ENCODE measurements at places on chromosomes 11 and 22.
A peak's percentile ranks its signal among the peaks of the same experiment; 100 is the strongest.

- peak; percentile 64 for DNase-seq
Observed at GRCh38 chr11:118705111-118705741, 25.8 kb upstream of the TREH start.

DNA sequence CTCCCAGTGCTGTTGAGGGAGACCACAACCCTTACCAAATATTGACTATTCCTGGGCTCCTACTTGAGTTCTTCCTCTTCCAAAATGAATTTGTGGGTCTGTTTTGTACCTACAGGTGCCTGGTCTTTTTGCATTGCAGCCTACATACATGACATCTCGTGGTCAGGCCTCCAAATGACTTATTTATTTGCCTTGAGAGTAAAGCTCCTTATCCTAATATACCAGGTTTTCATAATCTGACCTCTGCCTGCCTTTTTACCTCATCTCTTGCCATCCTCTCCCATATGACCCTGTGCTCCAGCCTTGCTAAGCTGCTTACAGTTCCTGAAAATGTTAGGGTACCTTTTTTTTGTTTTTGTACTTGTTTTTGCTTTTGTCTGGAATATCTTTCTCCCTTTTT is 130.4 kb downstream of the UVRAG start:
- no peak for DNase-seq

DNA sequence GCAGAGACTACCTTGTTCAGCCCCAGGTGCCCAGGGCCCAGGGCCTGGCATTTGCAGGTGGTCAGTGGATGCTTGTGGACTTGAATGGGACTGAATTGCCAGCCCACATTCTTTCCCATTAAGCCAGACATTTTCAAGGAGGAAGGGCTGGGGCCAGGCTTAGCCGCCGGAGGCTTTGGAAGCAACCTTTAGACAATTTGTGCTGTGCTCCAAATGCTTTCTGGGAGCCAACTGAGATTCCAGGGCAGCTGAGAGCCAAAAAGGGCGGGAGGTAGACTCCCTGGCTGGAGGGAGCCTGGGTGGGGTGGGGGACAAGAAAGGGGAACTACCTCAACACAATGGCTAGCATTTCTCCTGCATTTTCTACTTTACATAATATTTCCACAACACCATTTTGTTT is 54.8 kb upstream of the TIMP3 start:
- DNase-seq = no peak

DNA sequence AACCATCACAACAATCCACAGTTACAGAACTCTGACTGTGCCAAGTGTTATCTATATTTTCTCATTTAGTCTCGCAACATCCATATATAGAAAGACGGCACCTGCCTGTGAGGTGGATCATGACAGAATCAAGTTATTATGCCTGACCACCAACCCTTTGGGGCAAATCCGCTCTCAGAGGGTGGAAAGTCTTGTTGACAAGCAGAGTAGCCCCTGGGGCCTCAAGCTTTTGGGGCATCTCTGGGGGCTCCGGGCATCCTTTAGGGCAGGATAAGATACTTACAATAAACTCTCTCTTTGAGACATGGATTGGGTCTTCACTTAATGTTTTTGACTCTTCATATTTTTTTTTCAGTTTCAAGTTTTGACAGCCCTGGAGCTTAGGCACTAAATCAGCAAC is 150.5 kb upstream of the NAV2 start:
- DNase-seq = no peak

DNA sequence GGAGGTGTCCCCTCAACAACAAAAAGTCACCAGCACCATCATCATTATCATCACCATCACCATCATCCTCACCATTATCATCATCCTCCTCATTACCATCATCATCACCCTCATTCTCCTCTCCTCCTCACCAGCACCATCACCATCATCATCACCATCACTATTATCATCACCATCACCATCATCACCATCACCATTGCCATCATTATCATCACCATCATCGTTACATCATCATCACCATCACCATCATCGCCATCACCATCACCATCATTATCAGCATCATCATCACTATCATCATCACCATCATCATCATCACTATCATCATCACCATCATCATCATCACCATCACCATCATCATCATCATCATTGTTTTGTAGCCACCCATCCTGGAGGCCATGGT is 212.6 kb downstream of the MN1 start:
- DNase-seq = no peak

DNA sequence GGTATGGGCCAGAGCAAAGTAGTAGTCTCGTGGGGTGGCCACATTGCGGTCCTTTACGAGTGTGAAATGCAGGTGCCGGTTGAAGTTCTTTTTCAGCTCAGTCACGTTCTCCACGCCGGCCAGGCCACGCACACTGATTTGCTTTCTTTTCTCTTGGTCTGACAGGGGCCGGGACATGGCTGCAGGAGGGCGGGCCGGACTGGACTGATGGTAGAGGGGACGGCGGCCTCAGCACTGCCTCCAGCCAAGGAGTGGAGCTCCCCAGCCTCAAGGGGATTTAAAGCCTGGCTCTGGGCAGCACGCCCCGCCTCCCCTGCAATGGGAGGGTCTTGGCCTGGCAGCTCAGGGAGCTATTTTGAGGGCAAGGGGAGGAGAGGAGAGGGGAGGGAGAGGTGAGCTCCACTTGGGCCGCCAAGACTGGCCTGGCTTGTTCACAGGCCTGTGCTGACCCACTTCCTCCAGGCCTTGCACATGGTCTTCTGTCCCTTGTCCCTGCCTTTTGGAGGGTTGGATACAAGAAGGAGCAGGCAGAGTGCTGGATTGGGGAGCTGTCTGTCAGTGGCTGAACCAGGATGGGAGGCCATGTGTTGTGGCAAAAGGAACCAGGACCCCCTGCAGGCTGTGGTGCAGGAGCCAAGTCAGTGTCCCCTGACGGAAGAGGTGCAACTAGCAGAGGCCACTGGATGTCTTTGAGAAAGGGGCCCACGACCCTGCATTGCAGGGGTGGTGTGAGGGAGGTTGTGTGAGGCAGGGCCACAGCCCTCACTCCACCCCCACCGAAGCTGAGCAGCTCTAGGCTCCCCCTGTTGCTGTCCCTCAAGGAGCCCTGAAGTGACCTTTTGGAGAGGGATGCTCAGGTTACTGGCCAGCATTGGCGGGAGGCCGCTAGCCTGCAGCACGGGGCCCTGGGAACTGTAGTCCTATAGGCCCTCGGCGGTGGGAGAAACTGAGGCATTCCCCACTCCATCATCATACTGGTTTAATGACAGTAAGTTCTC is at the start of gene PYGM:
PYGM (minus strand) TSS at position 253 of the 998 bp plus-strand sequence; CDS start at position 177, 76 bp downstream.
- no peak for DNase-seq

- no peak for DNase-seq
Observed at GRCh38 chr11:23539556-23539955, 679.3 kb upstream of the CCDC179 start.

GRCh38 chr11:105381941-105382340 is 227.9 kb upstream of the GRIA4 start:
- no peak for DNase-seq

DNA sequence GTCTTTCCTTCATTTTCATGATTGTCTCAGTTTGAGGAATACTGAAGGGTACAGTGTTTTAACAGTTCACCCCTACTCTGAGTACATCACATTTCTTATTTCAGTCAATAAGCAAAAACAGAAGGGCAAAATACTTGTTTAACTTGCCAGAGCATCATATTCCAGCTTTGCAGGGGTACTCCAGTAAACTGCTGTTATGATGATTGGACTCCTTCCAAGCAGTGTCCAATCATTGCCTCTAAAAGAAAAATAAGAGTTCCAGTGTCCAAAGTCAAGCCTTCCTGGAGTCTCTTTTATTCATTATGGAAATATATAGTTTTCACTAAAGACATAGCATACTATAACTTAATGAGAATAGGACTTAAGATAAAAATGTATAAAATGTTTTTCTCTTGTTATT is 105.1 kb downstream of the FANCF start:
- no peak for DNase-seq

- no peak for DNase-seq
Observed at GRCh38 chr11:70192666-70193410, 10.3 kb upstream of the FADD start.

DNA sequence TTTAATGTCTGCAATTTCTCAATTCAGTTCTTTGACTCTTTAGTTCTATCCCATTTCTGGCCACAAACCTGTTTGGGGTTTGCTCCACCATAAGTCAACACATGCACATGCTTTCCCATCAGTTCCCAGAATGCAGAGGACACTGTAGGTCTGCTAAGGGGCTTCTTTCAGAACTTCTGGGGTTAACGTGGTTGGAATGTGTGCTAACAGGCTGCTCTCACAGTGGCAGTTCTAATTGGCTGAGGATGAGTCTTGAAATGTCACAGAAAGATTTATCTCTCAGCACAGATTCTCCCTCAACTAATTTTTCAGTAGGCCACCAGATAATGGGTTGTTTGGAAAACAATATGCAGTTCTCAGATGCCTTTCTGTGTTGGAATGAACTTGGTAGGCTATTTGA is 703.4 kb downstream of the NTM start:
- no peak for DNase-seq

- DNase-seq = no peak
Observed at GRCh38 chr22:28788601-28789000, 11.8 kb downstream of the XBP1 start.

DNA sequence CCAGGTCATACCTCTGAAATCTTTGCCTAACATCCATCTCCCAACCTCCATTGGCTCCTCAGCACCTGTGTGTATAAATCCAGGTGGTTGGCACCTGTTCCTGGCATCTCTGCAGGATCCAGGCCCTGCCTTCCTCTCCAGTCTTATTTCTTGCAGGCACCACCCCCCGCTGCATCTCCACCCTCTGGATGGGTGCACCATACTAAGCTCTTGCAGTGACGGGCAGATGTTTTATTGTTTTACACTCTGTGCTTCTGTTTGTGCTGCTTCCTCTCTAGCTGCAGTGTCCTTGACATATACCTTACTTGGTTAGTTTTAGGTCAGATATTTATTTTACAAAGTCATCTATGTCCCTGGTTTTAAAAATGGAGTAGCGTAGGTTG is 102.6 kb downstream of the TBC1D22A start:
- DNase-seq = no peak

DNA sequence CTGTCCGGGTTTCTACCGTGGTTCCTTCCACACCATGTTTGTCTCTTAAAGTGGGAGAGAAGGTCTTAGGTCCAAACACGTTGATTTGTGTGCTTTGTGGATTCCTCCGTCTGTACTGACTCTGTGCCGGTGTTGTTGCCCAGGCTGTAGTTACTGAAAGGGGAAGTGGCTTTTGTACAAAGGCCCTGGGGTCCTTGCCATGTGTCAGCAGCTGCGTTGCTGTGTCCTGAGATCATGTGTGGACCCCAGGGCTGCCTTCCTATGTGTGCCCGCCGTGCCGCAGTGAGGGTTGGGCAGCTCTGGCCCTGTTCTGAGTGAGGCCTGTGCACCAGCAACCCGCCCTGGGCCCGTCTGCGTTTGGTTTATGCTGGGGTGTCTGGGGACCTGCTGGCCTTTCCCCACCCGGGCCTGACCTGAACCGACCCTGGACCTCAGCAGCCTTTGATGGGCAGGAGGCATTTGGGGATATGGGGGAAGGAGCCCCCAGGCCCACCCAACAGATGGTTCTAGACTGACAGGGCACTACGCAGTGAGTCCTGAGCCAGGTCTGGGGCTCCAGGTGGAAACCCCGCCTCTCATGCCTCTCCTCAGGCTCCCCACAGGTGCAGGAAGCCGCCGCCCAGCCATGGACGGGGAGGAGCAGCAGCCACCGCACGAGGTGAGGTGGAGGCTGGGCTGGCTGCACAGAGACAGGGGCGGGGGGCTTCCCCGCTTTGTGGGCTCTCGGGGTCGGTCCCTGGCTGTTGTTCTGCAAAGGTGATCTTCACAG is 6.9 kb downstream of the TRABD start:
- peak; percentile 42 for DNase-seq

DNA sequence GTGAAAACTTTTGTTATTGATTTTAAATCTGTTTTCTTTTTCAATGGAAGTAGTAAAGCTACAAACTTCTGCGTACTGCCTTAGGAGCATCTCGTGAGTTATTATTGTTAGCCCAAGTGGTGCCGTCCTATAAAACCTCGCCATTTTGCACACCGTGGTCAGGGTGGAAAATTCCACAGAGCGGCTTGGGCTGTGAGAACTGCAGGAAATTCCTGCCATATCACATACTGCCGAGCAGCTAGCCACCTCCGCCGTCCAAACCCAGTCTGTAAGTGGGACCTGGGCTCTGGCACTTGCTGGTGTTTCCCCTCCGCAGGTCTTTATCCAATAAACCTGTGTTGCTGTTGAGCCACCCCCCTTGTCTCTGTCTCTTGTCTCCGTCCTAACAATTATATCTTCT is 88.0 kb upstream of the POU2AF2 start:
- DNase-seq = no peak

GRCh38 chr22:17303441-17303839 is 65.8 kb upstream of the CECR2 start:
- no peak for DNase-seq

DNA sequence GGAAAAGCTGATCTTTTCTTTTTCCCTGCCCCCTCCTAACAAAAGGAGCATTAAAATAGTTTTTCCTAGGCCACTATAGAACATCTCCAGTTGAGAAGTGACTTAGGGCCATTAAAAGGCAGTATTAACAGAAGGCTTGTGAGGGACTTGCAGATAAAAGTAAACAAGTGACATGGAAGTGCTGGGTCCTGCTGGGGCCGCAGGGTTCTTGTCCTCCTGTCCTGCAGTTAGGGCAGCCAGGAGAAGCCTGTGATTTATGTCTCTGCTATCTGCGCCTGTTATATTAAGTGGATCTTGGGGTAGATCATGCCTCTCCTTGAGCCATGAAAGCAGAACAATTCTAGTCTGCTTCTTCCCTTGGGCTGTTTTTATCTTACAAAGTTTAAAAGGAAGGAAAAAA is 271.4 kb upstream of the C11orf87 start:
- DNase-seq = no peak

GRCh38 chr11:74388678-74389327 is 9.4 kb downstream of the PGM2L1 start:
- DNase-seq = peak; percentile 78

GRCh38 chr11:117438371-117439000 is 110.8 kb downstream of the CEP164 start:
- DNase-seq = no peak

DNA sequence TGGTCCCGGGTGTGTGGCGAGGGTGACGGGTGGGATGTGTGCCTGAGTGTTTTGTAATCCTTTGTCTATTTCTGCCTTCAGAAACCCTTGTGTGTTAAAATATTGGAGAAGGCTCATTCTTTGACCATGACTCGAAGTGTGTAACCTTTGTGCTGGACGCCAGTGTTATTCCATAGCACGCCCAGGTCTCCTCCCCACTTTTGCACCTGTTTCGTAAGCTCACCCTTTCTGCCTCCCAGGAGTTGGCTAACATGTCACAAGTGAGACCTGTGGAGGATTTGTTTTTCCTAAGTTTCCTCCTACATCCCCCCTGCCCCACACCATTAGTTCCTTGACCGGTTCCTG is 382 bp downstream of the C11orf54 start:
- no peak for DNase-seq

Data from suppressor macrophage treated with lipopolysaccharide for 4 hours (primary cell).